ENCODE measurements at places on chromosomes 11 and 22. TPM values are rescaled to one million over a fixed set of nuclear protein-coding genes. Genes with fewer than 3 reads are reported as not detected.

The CRYBB3 gene
- not detected for total RNA-seq

The CHST1 gene
- not detected for total RNA-seq

The PLAAT5 gene
- total RNA-seq = not detected

The SCN3B gene
- total RNA-seq = not detected

The EXPH5 gene
- total RNA-seq = not detected

The DNAJC24 gene
- 4.0 TPM for total RNA-seq

The KRTAP5-7 gene
- not detected for total RNA-seq

The MS4A6E gene
- total RNA-seq = not detected

DNA sequence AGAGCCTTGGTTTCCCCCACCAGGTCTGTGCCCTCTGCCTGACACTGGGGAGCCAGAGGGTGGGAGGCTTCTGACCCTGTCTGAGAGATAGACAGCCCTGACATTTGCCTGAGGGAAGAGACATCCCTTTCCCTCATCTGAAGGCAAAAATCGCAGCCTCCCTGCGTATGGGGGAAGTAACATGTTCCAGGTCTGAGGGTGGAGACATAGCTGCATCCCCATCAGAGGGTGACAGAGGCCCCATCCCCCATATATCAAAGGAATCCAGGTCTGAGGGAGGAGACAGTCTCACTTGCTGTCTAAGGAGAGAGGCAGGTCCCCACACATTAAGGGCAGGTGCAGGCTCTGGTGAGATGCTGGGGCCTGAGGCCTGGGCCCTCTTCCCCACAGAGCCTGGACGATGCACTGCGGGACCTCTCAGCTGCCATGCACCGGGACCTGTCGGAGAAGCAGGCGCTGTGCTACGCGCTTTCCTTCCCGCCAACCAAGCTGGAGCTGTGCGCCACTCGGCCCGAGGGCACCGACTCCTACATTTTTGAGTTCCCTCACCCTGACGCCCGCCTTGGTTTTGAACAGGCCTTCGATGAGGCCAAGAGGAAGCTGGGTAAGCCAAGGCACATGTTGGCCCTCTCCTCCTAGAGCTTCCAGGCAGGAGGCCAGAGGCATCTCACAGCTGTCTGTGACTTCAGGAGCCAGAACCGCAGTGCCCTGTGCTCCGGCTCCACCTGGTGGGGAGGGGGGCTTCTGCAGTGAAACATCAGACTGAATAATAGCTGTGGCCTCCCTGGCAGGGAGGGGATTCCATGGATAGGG is 16.1 kb upstream of the RELT start:
- DNase-seq = peak; percentile 57

GRCh38 chr11:117863383-117863782 is 13.1 kb downstream of the FXYD6 start:
- DNase-seq = no peak

- no peak for DNase-seq
These were observed 498.5 kb downstream of the NTM start for GRCh38 chr11:131868629-131869507.

GRCh38 chr11:43567396-43567975 is 113.1 kb upstream of the HSD17B12 start:
- no peak for DNase-seq

DNA sequence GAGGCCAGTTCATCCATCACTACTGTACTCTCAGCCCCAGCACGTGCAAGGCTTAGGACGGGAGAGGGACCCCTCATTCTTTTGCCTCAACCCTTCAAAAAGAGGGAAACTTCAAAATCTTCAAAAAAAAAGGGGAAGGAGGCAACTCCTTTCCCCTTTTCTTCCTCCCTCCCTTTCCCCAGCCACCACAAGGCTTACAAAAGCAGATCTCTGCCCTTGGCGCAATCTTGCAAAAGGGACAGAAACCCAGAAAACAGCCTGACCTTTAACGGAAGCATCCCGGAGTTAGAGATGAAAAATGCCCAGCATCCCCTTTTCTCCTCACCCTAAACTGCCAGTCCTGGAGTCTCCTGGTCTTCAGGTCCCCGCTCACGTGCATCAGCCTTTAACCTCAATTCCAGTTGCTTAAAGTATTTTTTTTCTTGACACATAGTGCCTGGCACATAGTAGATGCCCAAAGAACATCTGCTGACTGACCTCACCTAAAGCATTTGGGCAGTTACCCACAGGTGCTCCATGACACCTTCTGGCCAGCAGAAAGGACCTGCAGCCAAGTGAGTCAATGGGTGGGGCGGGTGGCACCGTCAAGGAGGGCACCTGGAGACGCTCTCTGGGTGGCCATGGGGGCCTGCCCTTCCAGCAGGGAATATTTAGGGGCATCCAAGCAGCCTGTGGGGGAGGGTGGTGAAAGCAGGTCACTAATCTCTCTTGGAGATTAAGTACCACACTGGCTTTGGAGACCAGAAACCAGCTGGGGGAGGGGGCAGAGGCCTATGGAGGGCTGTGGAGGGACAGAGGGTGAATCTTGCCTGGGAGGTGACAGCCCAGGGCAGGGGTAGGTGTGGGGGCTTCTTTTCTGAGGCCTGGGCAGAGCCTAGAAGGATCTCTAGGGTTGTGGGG is 16.3 kb downstream of the NECTIN1 start:
- DNase-seq = no peak

- no peak for DNase-seq
These were observed 2.4 kb downstream of the VPS26B start for GRCh38 chr11:134226806-134227325.

- no peak for DNase-seq
These were observed 68.4 kb upstream of the SEPTIN5 start for GRCh38 chr22:19645905-19646304.

DNA sequence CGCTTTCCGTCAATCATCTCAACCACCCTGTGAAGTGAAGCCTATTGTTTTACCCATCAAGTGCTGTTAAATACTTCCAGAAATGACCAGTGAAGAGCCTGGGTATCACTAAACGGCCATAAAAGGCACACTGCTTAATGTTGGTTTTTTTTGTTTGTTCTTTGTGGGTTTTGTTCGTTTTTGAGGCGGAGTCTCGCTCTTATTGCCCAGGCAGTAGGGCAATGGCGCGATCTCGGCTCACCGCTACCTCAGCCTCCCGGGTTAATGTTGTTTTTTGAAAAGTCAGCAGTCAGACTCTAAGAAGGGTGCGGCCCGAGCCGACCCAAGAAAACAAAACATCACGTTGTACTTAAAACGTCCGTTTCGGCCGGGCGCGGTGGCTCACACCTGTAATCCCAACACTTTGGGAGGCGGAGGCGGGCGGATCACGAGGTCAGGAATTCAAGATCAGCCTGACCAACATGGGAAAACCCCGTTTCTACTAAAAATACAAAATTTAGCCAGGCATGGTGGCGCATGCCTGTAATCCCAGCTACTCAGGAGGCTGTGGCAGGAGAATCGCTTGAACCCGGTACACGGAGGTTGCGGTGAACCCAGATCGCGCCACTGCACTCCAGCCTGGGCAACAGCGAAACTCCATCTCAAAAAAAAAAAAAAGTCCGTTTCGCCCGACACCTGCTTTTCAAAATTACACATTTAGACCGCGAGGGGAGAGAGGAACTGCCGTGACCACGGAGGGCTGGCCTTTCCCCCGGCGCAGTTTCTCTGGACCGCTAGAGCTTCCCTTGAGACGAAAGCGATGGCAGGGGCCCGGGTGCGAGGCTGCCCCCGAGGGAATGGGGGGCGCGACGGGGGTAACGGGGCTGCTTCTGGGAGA is 714 bp downstream of the CD59 start:
- no peak for DNase-seq

DNA sequence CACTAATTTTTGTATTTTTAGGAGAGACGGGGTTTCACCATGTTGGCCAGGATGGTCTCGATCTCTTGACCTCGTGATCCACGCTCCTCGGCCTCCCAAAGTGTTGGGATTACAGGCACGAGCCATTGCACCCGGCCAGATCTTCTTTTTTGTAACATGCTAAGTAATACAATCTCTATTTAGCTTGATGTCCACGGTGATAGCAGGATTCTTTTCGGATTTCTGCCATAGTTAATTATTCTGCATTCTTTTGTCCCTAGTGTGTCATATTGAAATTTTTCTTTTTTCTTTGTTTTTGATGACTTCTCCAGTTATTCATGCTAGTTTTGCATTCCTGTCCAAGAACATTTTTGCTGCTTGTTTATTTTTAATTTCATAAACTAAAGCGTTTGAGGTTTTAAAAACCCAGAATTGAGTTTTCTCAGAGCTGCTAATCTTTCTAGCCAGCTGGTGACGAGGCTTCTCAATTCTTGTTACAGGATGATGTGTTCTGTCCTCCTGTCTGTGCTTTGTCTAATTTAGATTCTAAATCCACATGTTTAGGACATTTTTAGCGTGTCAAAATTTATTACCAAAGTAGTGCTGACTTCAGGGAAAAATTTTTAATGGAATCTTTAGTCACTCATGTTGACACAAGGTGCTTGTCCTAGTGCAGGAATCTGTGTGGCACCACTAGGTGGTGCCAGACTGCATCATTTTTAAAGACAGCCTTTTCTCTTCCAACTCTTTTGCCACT is 21.8 kb downstream of the NF2 start:
- peak; percentile 60 for DNase-seq

DNA sequence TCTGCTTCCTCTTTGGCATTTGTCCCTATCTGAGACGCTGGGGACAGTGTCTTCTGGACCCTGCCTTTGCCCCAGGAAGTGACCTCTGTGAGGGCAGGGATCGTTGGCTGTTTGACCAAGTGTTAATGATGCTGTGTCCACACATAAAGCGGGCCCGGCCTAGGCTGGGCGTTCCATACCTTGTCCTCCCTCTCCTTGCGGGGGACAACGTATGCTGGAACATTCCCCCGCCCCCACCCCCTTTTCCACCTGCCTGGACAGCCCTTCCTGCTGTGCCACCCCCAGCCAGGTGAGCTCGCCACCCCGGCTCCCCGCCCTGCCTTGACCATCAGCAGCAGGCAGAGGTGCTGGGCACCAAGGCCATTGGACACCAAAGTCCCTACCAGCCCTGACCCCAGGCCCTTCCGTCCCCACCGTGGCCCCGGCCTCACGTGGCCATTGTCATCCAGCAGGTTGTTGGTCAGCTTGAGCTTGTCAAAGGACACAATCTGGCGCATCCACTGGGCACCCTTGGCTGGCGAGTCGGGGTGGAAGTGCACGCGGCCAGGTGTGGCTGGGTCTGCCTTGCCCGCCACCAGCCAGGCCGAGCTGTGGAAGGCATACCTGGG is 4.1 kb upstream of the NUDT8 start:
- DNase-seq = no peak

DNA sequence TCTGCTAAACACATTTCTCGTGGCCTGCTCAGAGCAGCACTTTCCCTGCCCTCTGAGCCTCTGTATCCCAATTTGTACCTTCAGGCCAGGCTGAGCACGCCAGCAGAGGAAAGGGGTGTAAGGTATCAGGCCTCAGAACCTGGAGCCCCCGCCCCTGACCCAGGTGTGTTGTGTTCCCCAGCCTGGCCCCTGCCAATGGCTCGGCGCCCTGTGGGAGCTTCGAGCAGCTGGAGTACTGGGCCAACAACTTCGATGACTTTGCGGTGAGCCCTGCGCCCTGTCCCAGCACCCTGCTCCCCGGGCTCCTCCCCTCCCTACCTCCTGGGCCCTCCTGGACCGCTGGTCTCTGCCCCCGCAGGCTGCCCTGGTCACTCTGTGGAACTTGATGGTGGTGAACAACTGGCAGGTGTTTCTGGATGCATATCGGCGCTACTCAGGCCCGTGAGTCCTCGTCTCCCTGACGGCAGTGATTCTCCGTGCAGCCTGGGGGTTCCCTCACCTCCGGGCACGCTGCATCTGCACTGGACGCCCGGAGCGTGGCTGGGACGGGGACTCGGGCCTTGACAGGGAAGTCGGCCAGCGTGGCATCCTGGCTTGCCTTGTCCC is 36.9 kb downstream of the TPCN2 start:
- DNase-seq = no peak

- peak; percentile 93 for DNase-seq
These were observed 80.7 kb upstream of the PPARA start for GRCh38 chr22:46069521-46070214.

- DNase-seq = no peak
These were observed 89.9 kb upstream of the APOA1 start for GRCh38 chr11:116927163-116927974.

DNA sequence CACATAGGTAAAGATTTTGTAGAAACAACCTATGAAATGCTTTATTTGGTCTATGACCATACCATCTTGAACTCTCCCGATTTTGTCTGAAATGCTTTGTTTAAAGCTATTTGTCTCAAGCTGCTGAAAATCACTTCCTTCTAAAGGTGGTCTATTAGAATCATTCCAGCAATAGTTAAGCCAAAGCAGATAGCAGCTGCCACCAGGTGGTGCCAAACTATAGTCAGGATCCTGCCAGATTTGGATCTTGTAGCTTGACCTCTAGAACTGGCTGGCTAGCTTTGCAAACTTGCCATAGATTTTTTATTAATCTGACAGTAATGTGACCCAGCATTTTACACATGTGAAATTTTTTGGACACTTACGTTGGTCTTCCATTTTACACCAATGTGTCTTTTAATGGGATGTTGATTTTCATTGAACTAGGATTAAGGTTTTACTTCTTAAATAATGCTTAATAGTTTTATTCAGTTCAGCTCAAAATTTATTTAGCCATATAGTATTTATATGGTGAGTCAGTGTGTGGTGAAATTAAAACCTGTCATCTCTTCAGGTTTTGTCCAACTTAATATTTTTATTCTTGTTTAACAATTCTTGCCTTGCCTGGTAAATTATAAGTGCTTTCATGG is 19.7 kb downstream of the CTR9 start:
- DNase-seq = peak; percentile 38

- DNase-seq = no peak
These were observed 440 bp upstream of the TIMP3 start for GRCh38 chr22:32800994-32801536.

GRCh38 chr11:35810045-35810645 is 133.7 kb upstream of the LDLRAD3 start:
- DNase-seq = no peak

DNA sequence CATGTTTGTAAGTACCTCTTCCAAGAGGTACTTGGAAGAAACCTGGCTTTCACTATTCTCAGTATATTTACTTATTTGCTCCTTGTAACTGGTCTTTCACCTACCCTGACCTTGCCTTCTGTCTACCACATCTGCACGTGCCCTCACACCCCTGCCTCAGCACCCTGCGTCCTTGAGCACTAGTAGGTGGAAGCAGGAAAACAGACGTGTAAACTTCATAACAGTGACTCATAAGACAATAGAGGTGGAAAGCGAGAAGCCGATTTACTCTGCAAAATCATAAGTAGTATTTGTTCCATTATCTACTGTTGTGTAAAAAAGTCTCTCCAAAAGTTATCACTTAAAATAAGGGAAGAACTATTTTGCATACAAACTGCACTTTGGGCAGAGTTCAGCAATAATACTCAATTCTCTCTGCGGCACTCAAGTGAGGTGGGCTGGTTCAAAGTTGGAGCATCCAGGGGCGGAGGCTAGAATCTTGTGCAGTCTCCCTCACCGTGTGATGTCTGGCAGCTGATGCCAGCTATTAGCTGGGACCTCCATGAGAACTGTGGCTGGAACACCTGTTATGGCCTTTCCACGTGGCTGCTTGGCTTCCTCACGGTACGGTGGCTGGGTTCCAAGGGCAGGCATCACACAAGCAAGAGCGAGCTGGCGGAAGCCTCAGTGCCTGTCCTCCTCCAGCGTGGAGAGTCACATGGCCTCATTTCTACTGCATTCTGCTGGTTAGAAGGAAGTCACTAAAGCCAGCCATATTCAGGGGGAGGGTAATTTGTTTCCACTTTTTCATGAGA is 30.4 kb downstream of the PACS1 start:
- DNase-seq = no peak
